ENCODE measurements at places on chromosomes 6 and 20. TPM values are rescaled to one million over a fixed set of nuclear protein-coding genes. Genes with fewer than 3 reads are reported as not detected.

The ADGRG6 gene
- total RNA-seq, result 48.7 TPM

The RIPOR2 gene
- 0.10 TPM for total RNA-seq

The CD24 gene
- total RNA-seq, result 2.3 TPM

The MLN gene
- total RNA-seq, result not detected

The GSTA3 gene
- not detected for total RNA-seq

The CDSN gene
- total RNA-seq, result under 0.01 TPM

The MUC21 gene
- not detected for total RNA-seq
